ENCODE measurements at places on chromosomes 5 and 9.

- no peak for DNase-seq
These were observed 84.6 kb upstream of the DNAH5 start for GRCh38 chr5:14028938-14029584.

- DNase-seq, result peak; percentile 14
These were observed 30.6 kb upstream of the ANKRD33B start for GRCh38 chr5:10533226-10533625.

DNA sequence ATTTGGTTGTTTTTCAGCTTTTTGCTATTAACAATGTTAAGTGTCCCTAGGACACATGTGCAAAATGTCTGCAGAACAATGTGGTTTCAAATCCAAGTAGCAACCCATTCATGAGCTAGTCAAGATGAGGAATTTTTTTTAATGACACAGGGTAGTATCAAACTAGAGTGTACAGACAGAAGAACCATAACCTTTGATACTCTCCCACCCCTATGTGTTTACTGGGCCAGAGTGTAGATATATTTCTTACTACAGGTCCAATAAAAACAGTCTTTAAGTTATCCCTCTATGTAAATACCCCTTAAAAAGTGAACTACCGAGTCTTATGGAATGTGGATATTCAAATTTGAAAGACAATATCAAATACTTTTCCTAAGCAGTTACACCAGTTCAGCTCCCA is 45.6 kb downstream of the AUH start:
- no peak for DNase-seq

- no peak for DNase-seq
These were observed 3.9 kb upstream of the DAB2 start for GRCh38 chr5:39428640-39429039.

DNA sequence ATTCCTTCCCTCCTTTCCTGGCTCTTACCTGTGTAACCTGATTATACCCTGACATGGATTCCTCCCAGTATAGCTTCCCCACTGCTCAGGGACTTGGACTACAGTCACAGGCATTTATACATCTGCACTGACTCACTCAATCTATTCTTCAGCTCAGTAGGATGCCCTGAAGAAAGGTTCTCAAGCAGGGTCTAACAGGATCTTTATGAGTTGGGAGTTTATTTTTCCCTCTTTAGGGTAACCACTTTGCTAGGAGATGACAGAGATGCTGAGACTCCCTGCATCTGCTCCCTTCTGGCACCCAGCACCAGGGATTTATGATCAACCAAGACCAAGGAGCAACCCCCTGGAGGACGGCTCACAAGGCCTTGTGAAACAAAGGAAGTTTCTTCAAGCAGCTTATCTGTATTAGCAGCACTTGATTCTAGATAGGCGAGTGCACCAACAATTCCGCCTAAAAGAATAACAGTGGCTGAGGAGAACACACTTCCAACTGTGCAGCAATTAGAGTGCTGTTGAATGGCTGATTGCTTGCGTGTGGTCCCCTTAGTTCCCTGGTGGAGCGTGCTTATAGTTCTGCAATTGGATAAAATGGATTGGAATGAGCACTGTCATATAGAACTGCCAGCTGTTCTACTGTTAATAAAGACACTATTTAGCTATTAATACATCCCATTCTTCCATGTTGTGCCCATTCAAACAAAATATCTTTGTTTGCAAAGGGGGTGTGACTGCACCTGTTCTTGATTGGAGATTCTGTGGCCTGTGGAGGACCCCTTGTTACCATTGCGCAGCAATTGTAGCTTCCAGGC is 482.6 kb downstream of the ZNF608 start:
- DNase-seq, result no peak

- no peak for DNase-seq
These were observed 123.9 kb downstream of the ERCC6L2 start for GRCh38 chr9:95999390-95999789.
